ENCODE measurements at places on chromosomes 1 and 21.

- DNase-seq, result no peak
These were observed 3.7 kb downstream of the ATF3 start for GRCh38 chr1:212612041-212612961.

DNA sequence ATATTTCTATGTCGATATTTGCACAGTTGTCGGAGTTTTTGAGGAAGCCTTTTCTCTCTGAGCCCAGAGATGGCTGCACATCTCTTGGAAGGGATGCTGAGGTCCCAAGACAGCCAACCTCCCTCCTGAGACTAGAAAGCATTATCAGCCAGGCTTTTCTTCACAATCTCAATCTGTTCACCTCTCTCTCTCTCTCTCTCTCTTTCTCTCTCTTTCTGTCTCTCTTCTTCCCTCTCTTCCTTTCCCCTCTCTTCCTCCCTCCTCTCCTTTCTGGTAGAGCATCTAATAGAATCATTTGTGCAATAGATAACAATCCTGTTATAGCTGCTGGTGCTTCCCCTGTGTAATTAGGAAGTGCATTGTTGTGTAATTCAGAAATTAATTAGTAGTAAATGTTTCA lies 131.8 kb downstream of the CAPN8 start:
- DNase-seq, result no peak

DNA sequence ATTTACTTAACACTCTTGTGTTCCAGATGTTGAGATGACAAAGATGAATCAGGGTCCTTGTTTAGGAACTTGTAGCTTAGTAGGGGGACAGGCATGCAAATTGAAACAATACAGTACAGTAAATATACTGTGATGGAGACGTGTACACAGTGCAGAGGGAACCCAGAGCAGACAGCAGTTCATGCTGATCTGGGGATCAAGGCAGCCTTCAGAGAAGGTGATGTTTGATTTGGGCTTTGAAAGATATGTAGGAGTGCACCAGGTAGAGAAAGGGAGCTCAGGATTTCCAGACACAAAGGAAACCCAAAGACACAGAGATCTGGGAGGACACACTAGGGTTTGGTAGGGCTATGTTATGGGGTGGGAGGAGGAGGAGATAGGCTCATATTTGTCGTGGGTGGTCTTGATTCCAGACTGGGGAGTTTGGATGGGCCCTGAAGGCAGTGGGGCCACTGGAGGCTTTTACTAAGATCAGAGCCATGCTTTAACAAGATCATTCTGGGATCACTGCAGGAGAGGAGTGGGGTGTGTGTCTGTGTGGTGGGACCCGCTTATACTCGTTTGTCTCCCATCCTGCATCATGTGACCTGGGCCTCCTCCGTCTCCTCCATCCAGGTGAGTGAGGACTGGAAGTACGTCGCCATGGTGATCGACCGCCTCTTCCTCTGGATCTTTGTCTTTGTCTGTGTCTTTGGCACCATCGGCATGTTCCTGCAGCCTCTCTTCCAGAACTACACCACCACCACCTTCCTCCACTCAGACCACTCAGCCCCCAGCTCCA lies 7.8 kb downstream of the CHRNB2 start:
- no peak for DNase-seq

- DNase-seq, result no peak
These were observed 2.8 kb downstream of the SELL start for GRCh38 chr1:169708647-169709046.

DNA sequence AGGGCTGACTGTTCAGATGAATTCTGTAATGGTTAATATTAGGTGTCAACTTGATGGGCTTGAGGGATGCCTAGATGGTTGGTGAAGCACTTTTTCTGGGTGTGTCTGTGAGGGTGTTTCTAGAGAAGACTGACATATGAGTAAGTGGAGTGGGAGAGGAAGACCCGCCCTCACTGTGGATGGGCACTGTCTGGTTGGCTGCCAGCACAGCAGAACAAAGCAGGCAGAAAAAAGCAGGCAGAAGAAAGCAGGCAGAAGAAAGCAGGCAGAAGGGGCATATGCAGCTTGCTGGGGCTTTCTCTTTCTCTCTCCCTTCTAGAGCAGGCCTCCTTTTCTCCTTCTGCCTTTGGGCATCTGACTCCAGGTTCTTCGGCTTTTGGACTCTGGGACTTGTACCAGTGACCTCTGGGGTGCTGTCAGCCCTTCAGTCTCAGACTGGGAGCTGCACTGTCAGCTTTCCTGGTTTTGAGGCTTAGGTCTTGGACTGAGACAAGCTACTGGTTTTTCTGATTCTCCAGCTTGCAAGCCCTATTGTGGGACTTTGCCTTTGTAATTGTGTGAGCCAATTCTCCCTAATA lies 42.9 kb upstream of the CD2 start:
- DNase-seq, result no peak

- DNase-seq, result no peak
These were observed 84.8 kb upstream of the MAP1LC3C start for GRCh38 chr1:242083742-242084141.

- no peak for DNase-seq
These were observed 81.4 kb downstream of the ASTN1 start for GRCh38 chr1:177082855-177083693.

GRCh38 chr1:98387701-98388100 lies 273.8 kb upstream of the SNX7 start:
- no peak for DNase-seq

- no peak for DNase-seq
These were observed 47.6 kb downstream of the PEX14 start for GRCh38 chr1:10522322-10522860.

DNA sequence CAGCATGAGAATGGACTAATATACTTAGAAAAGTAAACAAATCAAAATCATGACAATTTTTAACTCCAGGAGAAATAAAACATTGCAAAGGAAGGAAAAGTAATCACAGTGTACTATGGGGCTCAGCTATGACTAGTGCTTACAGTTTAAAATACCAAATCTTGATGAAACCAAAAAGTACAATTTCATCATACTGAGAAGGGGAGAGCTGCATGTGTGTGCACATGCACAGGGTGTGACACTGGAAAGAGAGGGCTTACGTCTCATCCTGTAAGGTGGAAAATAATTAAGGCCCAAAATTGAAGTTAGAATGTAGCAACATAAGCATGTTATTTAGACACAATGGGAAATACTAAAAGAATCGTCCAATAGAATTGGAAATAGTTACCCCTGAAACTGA lies 64.6 kb downstream of the OMA1 start:
- DNase-seq, result no peak

GRCh38 chr1:63622849-63623566 lies 29.8 kb downstream of the PGM1 start:
- no peak for DNase-seq

DNA sequence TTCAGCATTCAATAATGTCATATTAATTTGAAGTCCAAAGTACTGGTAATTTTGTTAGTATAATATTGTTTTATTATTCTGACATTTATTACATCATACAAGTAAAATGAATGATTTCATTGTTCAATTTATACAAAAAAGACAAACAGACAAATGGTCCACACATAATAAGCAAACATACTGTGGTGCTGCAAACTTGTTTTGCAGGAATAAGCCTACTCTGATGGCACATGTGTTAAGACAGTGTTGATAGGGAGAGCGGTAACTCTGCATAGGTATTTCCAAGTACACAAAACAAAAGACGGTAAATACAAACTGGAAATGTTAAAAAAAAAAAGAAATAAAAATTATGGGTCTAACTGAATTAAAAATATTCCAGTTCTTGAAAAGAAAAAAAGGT lies 59.7 kb upstream of the DPYD start:
- DNase-seq, result no peak

GRCh38 chr1:156889802-156890580 lies 3.5 kb upstream of the PEAR1 start:
- peak; percentile 70 for DNase-seq

- DNase-seq, result no peak
These were observed 89.0 kb downstream of the LIPI start for GRCh38 chr21:14121719-14122118.

DNA sequence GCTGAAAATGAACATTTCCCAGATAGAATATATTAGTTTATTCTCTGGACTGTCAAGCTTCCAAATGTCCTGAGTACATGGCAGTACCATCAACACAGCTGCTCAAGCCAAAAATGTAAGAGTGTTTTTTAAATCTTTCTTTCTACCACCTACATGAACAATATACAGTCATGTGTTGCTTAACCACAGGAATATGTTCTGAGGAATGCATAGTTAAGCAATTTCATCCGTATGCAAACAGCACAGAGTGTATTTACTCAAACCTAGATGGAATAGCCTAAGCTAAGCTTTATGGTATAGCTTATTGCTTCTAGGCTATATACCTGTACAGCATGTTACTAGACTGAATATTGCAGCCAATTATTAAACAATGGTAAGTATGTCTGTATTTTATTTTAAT lies 561.9 kb upstream of the ADGRL4 start:
- DNase-seq, result no peak

DNA sequence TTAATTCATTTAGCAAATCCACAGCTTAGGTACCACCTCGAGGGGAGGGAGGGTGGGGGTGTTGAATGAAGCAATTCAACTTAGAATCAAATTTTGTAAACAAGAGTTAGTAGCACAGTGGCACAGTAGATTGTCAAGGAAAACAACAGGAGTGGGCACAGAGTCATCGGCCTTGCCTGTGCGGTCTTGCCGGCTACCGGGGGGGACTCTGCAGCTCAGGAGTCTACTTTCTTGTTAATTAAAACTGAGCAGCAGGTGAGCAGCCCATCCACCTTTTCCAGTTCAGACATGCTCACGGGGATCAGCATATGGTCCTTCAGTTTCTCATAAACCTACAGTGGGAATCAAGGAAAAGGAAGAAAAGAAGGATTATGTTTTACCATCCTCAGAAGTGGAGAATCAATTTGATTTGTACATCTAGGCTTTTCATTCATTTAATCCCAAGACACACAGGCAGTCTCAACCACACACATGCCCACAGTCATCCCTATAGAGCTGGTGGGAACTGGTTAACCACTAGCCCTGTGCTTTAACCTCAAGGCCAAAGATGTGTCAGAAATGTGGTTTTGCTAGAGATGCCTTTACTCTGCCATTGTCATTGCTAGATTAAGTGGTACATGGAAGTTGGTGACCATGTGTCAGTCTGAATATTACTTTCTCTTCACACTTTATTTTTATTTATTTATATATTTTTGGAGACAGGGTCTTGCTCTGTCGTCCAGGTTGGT lies 45.0 kb upstream of the BCL10 start:
- DNase-seq, result peak; percentile 93

- no peak for DNase-seq
These were observed 1058.1 kb upstream of the TMPRSS15 start for GRCh38 chr21:19461481-19462205.

DNA sequence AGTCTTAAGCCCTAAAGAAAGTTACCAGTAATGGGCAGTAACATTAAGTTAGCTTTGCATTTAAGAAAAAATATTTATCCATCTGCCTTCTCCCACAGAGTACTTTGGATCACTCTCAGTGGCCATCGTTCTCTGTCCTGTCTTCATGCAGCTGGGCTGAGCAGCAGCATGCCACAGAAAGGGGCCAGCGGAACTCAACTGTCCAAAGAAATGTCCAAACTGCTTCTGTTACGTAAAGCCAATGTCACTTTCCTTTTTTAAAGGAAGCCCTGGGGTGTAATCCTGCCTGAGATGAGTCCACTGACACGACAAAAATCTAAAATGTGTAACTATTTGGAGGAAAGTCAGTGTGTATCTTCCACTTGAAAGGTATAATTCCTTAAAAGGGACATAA lies 291.6 kb downstream of the SMYD3 start:
- no peak for DNase-seq

GRCh38 chr1:3930301-3931006 lies 30.4 kb upstream of the C1orf174 start:
- DNase-seq, result no peak

GRCh38 chr1:88009916-88010315 lies 674.2 kb upstream of the PKN2 start:
- DNase-seq, result no peak

DNA sequence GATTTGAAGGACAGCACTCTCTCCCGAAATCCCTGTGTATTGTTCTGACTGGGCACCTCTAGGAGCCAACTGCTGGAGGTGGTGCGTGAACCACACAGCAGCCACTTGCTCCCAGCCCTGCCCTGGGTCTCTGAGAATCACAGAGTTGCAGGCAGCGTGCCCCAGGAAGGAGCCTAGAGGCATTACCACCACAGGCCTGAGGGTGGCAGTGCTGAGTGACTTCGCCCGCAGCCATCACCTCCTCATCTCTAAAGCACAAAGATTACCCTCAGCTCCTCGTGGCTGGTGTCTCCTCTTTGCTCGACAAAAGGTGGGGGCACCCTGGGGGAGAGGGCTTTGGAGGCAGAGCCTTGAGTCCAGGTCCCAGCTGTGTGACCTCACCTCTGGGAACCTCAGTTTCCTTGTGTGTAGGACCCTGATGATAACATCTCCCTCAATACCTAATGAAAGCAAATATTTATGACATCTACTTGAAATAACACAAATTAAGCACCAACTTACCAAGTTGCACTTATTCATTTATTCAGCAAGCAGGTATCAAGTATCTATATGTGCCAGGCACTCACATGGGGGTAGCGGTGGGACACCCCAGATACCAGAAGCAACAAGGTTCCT lies 86.3 kb downstream of the VWA5B1 start:
- DNase-seq, result no peak

GRCh38 chr1:183568176-183569021 lies 21.9 kb downstream of the NCF2 start:
- DNase-seq, result peak; percentile 19

DNA sequence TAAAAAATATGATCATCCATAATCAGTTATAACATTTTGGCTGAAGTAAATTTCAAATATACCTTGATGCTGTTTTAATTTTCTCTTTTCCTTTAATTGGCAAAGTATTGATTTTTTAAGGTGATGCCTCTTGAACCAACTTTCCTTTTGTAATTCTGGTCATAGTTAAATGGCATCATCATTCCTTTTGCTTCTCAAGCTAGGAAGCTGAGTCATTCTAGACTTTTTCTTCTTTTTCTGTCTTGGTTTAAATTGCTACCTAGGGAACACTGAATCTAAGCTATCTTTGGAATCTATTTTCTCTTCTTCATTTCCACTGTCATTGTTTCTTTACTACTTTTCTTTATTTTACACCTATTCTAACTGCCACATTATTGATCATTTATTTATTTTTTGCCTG lies 162.7 kb downstream of the HMCN1 start:
- DNase-seq, result no peak

DNA sequence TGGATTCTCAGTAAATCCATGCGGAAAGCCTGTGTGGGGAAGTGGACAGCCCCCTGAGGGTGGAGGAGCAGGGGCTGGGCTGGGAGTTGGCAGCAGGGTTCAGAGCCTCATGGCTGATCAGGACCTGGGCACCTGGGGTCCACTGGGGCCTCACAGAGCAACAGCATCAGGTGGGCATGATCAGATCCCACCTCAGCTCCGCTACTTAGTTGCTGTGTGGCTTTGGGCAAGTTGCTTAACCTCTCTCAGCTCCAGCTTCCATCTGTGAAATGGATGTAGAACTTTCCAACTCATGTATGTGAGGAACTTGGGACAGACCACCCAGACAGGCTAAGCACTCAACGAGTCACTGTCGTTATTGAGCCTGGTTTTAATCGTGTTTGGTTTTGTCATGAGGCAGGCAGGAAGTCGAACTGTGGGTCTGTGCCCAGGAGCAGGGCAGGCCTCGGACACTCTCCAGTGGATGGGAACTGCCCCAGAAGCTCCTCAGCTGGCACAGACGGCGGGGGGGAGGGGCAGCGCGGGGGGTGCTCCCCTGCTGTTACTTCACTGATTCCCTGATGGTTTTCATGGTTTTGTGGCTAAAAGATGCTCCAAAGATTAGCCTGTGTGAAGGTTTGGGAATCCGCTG lies 155.8 kb upstream of the TMEM51 start:
- peak; percentile 75 for DNase-seq

- no peak for DNase-seq
These were observed 4.8 kb upstream of the SIM2 start for GRCh38 chr21:36694031-36694515.
